ENCODE measurements at places on chromosomes 11 and 22.

DNA sequence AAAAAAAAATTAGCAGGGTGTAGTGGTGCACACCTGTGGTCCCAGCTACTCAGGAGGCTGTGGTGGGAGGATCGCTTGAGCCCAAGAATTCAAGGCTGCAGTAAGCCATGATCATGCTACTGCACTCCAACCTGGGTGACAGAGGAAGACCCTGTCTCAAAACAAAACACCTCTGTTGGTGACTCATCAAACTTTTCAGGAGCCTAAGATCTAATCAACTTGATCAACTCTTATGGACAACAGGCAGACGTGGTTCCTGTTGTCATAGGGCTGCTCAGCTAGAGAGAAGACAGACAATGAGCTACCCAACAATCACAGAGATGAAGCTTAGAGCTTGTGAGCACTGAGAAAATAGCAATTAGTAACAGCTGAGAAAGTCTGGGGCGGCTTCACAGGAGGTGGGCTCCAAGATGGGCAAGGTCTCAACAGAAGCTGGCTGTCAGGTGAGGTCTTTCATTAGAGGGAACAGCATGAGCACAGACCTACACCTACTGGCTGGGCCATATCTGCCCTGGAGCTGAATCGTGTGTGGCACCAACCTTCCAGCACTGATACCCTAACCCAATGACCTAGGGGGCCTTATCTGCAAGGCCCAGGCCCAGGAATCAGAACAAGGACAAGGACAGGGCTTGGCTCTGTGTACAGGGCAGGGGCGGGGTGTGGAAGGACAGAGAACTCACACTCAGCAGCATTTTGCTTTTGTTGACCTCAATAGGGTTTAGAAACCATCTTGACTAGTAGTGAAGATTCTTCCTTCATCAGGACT lies 7.2 kb upstream of the UCP3 start:
- DNase-seq = no peak

GRCh38 chr11:130635937-130636630 lies 187.6 kb downstream of the ADAMTS15 start:
- no peak for DNase-seq

- DNase-seq = no peak
Measured at GRCh38 chr22:23225724-23226496, 45.6 kb downstream of the BCR start.

DNA sequence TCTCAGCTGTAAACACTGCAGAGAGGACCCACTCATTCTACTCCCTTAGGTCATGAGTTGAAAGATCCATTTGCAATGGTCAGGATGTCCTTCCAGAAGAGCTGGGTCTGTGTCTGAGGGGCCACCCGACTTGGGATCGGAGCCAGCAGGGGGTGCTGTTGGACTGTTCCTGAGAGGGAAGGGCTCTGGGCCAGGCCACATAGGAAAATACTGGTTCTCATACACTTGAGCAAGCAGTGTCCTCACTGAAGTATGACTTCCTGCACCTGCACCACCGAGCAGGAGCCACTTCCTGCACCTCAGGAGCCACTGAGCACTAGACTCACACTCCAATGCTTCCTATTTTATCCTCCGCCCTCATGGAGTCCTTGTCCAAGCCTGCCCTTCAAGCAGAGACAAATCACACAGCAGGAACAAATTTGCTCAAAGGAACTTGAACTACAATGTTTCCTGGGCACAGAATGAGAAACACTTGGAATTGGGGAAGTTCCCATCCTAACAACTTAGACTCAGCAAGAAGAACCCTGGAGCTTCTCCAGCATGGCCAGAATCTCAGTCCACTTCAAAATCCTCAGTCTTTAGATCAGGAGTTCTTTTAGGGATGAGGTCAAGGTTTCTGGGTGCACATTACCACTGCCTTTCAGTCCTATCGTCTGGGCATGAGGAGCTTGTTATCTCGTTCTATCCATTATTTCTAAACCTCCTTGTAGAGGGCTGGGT lies 36.6 kb upstream of the VPREB1 start:
- DNase-seq = peak; percentile 62

GRCh38 chr11:78066471-78066870 lies 2.8 kb downstream of the THRSP start:
- DNase-seq = no peak

DNA sequence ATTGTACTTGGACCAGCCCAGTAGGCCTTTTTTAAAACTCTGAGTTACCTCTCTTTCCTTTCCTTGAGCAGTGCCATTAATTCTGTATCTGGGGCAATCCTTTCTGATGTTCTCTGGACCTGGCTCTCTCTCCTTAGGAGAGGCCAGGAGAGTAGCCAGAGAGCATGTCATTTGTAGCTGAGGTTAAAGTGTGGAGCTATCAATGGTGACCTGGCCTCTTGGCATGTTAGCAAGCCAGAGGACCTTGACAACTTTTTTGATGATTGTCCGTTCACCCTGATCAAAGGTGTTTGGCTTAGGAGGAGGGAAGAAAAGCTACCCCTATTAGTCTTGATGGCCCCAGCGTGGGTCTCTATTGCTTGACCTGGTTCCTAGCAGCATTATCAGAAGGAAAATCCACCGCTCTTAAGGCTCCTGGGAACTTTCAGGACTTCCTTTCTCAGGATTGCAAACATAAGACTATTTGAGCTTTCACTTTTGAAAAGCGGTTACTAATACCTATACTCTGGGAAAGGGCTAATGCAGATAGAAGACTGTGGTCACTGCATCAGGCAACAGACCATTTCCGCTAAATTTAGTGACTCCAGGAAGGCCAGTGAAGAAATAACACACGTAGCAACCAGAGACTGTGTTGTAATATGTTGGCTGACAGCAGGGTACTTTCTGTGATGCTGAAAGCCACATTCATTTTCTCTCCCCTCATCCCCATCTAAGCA lies 18.2 kb downstream of the LIMK2 start:
- DNase-seq = no peak

DNA sequence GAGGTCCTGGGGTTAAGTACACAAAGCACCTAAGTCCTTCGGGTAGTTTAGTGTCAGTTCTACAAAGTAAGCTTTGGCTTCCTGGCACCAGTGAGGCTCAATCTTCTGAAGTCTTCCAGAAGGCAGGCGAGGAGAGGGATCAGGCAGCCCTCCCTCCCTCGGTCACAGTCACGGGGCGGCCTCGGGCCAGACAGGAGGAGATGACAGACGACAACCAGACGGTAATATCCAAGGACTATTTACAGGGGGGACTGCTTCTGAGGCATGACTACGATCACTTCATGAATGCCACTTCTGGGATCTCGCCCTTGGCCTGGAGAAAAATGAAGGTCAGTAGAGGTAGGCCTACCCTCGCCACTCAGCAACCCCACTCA lies 383 bp upstream of the TMEM223 start:
- DNase-seq = no peak

GRCh38 chr11:23364076-23364475 lies 503.8 kb upstream of the CCDC179 start:
- no peak for DNase-seq

DNA sequence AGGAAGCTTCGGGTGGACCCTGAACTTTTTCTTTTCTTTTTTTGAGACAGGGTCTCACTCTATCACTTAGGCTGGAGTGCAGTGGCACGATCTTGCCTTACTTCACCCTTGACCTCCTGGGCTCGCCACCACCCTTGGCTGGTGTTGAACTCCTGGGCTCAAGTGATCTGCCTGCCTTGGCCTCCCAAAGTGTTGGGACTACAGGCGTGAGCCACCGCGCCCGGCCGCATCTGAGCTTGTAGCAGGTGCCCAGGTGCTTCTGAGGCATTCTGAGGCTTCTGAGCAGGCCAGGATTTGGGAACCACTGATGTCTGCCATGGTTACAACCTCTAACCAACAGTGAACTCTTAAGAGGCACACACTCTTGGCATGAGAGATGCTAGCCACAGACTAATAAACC lies 5.1 kb downstream of the USP35 start:
- no peak for DNase-seq

- DNase-seq = no peak
Measured at GRCh38 chr11:69682221-69682620, 7.1 kb upstream of the LTO1 start.

DNA sequence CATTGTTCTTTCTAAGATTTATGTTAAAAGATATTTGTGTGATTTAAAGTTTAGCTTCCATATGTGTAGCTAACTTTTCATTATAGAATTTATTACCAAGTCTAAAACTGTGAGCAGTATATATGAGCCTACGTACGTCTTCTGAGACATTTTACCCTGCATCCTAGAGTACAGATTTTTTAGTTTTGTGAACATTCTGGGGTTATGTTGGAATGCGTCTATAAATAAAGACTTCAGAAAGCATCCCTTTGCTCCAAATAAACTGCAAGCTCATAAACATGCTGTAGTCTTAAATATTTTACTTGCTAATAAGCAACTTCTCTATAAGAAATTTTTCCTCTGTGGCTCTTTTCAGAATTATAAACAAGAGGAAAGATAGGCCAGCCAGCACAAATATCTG lies 236.5 kb downstream of the DDX10 start:
- no peak for DNase-seq

- DNase-seq = no peak
Measured at GRCh38 chr22:30390974-30391691, 3.9 kb upstream of the RNF215 start.

DNA sequence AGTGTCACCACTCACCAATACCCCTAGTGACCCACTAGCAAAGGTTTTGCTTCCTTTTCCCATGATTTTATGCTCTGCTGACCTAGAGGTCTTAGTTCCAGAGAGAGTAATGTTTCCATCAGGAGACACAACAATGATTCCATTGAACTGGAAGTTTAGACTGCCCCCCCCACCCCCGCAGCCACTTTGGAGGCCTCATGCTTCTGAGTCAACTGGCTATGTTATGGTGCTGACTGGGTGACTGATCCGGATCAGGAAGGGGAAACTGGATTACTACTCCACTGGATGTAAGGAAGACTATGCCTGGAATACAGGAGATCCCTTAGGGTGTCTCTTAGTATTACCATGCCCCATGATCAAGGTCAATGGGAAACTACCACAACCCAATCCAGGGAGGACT lies 633.6 kb downstream of the OPCML start:
- DNase-seq = no peak

DNA sequence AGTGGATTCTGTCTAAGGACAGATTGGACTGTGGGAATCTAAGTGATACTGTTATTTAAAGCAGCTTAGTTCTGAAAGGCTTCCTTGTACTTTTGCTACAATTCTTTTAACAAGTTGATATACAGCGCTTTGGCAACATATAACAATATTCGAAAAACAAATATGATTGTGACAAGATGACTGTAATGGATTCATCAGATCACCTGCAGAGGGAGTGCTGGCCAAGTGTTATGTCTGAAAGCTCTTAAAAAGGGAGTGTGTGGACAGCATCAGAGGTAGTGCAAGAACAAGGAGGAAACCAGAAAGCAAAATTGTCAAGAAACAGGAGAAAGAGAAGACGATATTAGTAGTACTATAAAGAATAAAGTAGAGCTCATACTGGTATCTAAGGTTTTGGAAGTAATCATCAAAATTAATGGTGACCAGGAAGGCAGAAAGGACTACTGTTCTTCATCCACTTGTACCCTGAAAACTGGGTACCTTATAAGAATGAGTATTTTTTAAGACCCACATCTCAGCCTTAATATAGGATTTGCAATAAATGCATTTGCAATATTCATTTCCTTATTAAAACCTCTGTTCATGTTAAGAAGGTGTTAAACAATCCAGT lies 1112.0 kb upstream of the CCDC90B start:
- no peak for DNase-seq

DNA sequence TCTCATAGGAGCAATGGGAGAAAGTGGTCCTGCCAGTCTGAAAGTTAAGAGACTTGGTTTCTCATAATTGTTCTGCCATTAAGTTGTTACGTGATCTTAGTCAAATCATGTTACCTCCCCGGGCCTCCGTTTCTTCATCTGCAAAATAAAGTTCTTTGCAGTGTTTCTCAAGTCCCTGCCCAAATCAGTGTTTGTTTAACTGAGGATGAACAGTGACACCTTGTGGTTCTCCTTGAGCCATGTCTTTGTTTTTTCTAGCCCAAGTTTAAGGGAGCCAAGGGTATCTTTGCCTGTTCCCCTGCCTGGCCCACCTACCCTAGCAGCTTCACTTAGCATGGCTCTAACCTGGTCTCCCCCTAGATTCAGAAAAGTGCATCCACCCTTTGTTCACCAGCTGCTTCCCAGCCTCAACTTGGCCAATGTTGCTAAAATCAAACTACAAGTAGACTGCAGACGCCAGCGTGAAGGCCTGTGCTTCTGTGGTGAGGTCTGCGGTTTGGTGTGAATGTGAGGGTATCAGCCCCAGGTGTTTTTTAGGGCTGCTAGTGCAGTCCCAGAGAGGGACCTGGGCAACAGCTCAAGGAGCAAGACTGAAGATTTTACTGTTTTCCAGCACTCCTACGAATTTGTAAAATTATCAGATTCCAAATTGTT lies 35.5 kb downstream of the FZD4 start:
- DNase-seq = no peak

- DNase-seq = no peak
Measured at GRCh38 chr11:977830-978720, 52.4 kb downstream of the AP2A2 start.

DNA sequence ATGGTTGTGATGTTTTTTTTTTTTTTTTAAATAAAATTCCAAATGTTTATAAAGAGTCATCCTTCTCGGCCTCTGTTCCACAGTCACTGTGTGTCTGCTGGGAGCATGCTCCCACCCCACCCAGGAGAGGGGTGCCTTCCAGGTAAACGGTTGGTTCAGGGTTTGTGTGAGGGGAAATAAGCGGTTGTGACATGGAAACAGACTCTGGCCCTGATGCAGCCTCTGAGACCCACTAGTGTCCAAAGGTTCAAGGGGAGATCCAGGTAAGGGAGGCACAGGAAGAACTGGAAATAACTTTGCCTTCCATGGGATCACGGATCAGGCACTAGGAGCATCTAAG lies 6.0 kb upstream of the GAS2L1 start:
- no peak for DNase-seq

DNA sequence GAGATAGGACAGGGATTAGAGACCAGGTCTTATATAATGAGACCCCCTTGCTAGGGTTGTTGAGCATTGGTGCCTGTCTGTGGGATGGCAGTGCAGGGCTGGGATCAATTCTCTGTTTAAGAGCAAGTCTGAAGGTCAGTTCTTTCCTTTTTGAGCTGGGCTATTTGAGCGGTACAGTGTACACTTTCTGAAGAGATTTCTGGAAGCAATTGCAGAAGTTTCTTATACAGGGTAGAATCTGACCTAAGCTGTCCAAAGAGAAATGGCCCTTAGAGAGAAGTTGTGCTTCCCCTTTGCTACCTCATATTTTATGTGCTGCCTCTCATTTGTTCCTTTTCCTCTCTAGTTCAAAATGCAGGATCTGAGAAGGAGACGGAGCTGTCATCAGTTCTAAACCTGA lies 35.8 kb downstream of the CSTPP1 start:
- no peak for DNase-seq

- DNase-seq = no peak
Measured at GRCh38 chr11:41950470-41951143, 491.2 kb upstream of the LRRC4C start.

DNA sequence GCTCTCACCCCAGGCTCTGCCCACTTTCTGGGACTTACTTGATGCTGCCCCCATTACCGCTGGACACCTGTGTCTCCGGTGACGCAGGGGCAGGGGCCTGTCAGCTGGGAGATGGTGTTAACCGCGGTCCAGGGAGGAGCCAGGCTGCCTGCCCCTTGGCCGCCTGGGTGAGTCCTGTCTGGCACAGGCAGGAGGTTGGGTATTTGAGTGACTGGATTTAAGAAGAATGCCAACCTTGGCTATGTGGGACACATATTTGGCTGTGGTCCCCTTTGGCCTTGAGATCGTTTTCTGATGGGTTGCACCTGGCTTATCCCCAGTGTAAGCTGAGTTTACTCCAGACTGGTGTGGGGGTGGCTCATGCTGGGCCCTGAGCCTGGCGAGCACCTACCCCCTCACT lies 2.5 kb downstream of the MUC6 start:
- no peak for DNase-seq
